ENCODE measurements at places on chromosomes 1 and 21. TPM values are rescaled to one million over a fixed set of nuclear protein-coding genes. Genes with fewer than 3 reads are reported as not detected.
A peak's percentile ranks its signal among the peaks of the same experiment; 100 is the strongest.

Gene MFSD2A
- 41.4 TPM for total RNA-seq

Gene S100B
- total RNA-seq = not detected

- no peaks in the 10 kb centered on the region for H3K36me3 ChIP-seq
- no peak overlapping the region for H3K4me3 ChIP-seq
- H3K27me3 ChIP-seq = peaks cover 50% of the 10 kb centered on the region
- H3K4me1 ChIP-seq = no peaks in the 10 kb centered on the region
- no peak for DNase-seq
- H3K27ac ChIP-seq = no peak overlapping the region
Measured at GRCh38 chr1:205935869-205936268, 7.4 kb downstream of the SLC26A9 start.

DNA sequence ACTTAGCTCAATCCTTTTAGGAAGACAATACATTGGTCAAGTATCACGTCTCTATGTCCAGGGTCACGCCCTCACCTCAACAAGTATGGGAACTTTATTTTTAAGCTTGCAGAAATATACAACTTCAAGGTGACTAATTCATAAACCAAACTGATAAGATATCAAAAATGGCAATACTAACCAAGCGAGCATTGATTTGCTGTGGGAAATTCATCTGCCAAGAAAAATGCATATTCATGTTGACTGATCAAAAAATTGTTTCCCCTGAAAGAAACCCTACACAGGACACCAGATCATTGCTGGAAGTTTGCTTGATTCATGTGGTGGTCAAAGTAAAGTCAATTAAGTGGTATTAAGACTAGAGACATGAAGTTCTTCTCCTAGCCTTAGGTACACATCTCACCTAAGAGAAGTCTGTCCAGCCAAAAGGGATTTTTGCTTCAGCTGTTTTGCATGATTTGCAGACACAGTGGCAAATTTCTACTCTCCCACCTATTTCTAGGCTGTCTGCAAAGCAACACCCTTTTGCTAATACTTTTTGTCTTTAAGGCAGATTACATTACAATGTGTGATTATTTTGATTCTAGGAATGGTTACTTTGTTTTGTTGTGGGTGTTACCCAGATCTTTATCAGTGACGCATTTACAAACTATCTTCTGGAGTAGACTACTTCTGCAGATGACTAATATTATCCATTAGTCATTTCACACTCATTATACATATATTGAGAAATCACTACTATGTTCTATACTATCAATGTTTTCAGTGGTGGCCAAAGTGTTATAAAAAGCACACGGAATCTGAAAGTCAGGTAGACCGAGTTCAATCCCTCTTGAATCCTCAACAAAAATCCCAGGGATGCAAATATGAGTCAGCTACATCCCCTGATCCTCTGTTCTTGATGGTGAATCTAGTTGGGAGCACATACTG lies 12.4 kb downstream of the SAMSN1 start:
- no peaks in the 10 kb centered on the region for H3K27me3 ChIP-seq
- H3K4me3 ChIP-seq = peak overlapping the region; percentile 95
- peak overlapping the region; percentile 100 for H3K27ac ChIP-seq
- DNase-seq = peak; percentile 71
- peaks cover 54% of the 10 kb centered on the region for H3K36me3 ChIP-seq
- peaks cover 60% of the 10 kb centered on the region for H3K4me1 ChIP-seq

- H3K27ac ChIP-seq = no peak overlapping the region
- no peaks in the 10 kb centered on the region for H3K36me3 ChIP-seq
- no peak overlapping the region for H3K4me3 ChIP-seq
- DNase-seq = no peak
- H3K27me3 ChIP-seq = no peaks in the 10 kb centered on the region
Measured at GRCh38 chr1:213876531-213876930, 111.2 kb upstream of the PROX1 start.

DNA sequence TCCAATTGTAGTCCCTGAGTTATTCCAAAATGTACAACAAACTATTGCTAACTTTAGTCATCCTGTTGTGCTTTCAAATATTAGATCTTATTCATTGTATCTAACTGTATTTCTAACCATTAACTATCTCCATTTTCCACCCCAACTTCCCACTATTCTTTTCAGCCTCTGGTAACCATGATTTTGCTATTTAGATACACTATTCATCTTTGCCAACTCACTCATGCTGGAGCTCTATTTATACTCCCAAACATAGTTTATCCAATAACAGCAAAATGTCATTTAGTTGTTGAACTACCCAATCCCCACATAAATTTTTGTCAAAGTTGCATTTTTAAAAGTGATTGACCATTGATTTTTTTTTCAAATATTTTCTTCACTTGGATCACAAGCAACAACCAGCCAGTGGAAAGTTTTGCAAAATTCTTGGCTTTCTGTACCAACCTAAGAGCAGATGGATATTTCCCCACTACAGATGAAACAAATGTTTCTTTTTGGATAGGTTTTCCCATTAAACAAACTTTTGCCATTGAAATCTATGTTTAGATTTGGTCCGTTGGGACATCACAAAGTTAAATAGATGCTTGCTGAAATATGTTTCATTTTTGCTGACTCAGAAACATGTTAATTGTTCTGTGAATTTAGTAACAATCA lies 866.0 kb downstream of the LTN1 start:
- H3K27ac ChIP-seq = no peak overlapping the region
- H3K36me3 ChIP-seq = no peaks in the 10 kb centered on the region
- no peak for DNase-seq
- no peak overlapping the region for H3K4me3 ChIP-seq
- H3K27me3 ChIP-seq = no peaks in the 10 kb centered on the region

GRCh38 chr1:242854466-242854865 lies 330.0 kb upstream of the PLD5 start:
- H3K4me1 ChIP-seq = no peaks in the 10 kb centered on the region
- H3K27me3 ChIP-seq = no peaks in the 10 kb centered on the region
